ENCODE measurements at places on chromosomes 11 and 22.

- no peak for DNase-seq
Measured at GRCh38 chr22:30000566-30000965, 79.7 kb upstream of the HORMAD2 start.

DNA sequence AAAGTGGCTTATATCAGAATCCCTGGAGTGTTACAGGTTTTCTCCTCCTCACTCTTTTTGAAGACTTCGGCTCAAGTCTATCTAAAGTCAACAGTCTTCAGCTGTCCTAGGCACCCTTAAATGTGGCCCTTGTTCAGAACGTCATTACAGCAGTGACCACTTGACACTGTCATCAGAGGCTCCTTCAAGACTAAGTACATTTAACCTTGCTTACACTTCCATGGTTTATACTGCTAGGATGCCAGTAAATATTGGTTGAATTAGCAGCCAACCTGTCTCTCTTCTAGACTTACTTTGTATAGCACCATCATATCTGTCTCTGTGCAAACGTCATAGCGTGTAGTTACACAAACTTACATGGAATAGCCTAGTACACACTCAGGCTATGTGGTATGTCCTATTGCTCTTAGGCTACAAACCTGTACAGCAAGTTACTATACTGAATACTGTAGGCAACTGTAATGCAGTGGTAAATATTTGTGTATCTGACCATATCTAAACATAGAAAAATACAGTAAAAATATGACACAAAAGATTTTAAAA, 13.3 kb upstream of the C11orf91 start:
- no peak for DNase-seq

DNA sequence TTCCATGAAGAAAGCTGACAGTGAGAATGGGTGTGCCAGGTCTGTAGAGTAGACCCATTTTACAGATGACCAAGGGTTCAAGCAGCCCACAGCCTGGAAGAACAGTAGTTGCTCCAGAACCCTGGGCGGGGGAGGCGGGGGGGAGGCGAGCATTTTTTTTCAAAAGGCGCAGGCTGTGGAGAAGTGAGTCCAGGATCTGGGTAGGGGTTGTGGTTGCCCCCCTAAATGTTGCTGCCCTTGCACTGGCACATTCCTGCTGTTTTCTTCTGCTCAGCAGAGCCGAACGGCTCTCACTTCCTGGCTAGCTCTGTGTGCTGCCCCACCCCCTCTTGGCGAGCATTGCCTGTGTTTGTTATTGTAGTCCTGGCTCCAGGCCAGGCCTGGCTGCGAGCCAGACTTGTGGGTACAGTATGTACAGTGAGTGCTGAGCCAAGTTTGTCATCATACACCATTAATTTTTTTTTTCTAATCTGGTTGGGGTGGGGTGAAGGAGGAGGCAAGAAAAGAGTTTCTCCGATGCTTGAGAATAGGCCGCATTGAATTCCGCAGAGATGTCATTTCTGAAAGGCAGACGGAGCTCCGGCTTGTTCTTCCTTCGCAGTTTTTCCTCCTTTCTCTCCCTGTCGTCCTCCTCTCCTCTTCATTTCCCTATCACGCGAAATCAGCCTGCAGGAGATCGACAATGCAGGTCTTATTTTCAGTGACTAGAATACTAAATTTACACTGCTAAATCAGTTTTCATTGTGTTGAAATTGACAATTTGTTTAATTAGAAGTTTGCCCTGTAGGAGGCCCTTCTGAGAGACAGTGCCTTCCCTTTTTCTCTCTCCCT, 100.5 kb downstream of the ZBTB16 start:
- peak; percentile 94 for DNase-seq

GRCh38 chr11:115758011-115758410, 253.8 kb upstream of the CADM1 start:
- DNase-seq, result no peak

GRCh38 chr22:50270666-50271394, 650 bp upstream of the MAPK11 start:
- no peak for DNase-seq

DNA sequence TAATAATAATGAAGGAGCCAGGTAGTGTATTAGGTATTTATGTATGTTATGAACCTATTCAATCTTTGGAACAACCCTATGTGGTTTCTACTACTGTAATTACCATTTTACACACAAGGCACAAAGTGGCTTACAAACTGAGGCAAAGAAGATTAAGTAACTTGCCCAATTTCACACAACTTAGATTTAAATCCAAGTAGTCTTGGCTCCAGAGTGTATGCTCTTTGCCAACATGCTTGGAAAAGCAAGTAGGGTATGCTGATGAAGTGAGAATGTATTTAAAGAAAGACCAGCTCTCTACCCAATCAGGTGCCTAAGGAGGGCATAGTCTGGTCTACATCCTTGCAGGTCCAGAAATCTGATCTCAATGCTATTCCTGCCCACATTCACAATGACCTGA, 463.2 kb downstream of the METTL15 start:
- no peak for DNase-seq

GRCh38 chr22:35812600-35812999, 94.9 kb downstream of the APOL5 start:
- DNase-seq, result no peak

GRCh38 chr11:126034933-126035425, 27.7 kb downstream of the CDON start:
- DNase-seq, result no peak

DNA sequence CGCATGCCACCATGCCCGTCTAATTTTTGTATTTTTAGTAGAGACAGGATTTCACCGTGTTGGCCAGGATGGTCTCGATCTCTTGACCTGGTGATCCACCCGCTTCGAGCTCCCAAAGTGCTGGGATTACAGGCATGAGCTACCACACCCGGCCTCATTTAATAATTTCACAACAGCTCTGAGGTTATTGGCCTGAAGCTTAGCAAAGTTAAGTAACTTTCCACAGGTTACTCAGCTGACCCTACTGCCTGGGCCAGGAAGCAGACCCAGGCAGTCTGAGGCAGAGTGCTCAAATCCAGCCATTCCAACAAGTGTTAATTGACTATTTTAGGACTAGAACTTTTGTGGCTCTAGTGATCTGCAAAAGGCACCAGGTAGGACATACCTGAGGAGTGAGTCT, 52.2 kb upstream of the L3MBTL2 start:
- no peak for DNase-seq

DNA sequence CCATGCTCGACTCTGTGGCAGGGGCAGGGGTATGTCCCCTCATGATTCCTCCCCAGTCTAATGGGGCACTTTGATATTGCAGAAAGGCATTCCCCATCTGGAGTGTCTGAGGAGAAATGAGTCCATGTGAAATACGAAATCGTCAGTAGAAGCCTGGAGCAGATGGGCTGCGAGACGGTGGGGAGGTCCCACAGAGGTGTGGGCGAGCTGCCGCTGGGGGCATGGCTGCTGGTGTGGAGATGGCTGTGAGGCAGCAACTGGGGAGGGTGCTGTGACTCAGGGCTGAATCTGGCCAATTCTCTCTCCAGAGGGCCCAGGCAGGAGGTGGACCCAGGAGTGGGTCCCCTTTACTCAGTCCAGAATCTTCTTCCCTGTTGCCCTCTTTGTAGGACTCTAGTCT, 11.2 kb downstream of the KCTD21 start:
- no peak for DNase-seq

DNA sequence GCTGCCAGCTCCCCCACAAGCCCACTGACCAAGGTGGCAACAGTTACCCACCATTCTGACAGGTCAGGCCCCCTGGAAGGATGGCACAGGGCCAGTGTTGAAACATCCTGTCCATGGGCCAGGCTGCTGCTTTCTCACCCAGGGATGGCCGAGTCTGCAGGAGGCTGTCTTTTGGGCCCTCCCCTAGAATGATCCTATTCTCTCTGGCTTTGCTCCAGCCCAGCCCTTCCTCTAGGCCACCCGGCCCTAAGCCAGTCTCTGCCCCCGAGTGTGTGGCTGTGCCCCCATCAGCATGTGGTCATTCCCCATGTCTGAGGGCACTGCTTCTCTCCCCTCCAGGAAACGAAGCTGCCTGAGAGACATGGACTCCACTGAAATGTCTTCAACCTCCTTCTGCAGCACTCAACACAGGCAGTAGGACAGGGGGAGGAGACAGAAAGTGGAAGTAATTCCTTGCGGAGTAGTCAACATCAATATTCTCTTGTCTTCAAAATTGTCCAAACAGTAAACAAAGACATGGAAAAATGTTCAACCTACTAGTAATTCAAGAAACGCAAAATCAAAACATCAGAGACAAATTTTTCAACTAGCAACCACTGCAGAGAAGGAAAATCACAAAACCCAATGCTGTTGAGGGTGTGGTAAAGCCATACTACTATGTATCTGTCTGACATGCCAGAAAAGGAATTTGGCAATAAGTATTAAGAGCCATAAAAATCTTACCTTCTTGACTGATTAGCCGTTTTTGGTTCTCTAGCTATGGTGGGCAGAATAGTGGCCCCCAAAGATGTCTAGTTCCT, 5.1 kb upstream of the SCARF2 start:
- DNase-seq, result no peak

DNA sequence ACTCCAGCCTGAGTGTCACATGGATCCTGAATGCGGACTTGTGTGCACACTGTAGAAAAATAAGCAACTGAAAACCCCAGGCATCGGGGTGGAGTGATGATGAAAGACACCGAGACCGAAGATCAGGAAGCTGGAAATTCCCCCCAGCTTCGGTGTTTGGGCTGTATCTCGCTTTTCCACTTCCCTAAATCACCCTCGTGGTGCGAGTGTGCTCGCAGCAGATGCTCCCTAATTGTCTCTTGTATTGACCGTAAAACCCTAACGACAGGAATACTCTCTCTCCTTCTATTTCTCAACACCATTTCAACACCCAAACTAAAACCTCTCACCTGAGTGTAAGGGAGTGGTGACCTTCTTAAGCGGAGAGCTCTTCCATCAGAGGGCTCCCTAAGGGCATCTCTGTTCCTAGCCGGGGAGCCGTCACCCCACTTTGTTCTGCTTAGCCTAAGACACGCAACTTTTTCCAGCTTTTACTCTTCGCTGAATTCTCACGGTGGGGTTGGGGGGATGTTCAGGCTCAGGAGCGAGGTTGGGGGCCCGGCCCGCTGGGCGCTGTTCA, 635 bp upstream of the GRK3 start:
- DNase-seq, result no peak

- DNase-seq, result no peak
Measured at GRCh38 chr11:34284811-34285481, 72.9 kb downstream of the ABTB2 start.

- no peak for DNase-seq
Measured at GRCh38 chr22:47292546-47293320, 530.3 kb downstream of the TBC1D22A start.

DNA sequence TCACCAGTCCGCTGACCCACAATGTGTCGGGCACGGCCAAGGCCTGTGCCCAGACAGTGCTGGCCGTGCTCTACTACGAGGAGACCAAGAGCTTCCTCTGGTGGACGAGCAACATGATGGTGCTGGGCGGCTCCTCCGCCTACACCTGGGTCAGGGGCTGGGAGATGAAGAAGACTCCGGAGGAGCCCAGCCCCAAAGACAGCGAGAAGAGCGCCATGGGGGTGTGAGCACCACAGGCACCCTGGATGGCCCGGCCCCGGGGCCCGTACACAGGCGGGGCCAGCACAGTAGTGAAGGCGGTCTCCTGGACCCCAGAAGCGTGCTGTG, 6.1 kb downstream of the SLC35C1 start:
- no peak for DNase-seq

All from NCI-H1436 (cell line).